ENCODE measurements at places on chromosomes 3 and 15.

DNA sequence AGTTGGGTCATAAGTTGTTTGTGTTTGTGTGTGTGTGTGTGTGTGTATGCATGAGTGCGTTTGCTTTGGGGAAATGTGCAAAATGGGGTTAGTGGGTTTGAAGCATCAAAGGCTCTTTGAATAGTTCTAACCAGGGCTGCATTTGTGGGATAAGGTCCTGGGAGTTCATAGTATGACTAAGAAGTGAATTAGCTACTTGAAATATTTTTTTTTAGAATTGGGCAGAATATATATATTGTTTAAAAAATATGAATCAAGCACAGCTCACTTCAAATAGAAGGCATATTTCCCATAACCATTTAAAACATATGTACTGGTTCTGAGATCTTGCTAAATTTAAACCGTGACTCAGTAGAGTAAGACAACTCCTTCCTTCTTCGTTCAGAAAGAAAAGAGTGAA, 43.1 kb downstream of the IGF2BP2 start:
- DNase-seq = no peak

- no peak for DNase-seq
Measured at GRCh38 chr3:20958161-20958560, 772.2 kb upstream of the SGO1 start.

GRCh38 chr15:56047354-56047753, 53.9 kb upstream of the NEDD4 start:
- no peak for DNase-seq

- DNase-seq = no peak
Measured at GRCh38 chr3:194532591-194532990, 45.8 kb upstream of the ATP13A3 start.

- DNase-seq = no peak
Measured at GRCh38 chr3:6805236-6805635, 55.7 kb upstream of the GRM7 start.

DNA sequence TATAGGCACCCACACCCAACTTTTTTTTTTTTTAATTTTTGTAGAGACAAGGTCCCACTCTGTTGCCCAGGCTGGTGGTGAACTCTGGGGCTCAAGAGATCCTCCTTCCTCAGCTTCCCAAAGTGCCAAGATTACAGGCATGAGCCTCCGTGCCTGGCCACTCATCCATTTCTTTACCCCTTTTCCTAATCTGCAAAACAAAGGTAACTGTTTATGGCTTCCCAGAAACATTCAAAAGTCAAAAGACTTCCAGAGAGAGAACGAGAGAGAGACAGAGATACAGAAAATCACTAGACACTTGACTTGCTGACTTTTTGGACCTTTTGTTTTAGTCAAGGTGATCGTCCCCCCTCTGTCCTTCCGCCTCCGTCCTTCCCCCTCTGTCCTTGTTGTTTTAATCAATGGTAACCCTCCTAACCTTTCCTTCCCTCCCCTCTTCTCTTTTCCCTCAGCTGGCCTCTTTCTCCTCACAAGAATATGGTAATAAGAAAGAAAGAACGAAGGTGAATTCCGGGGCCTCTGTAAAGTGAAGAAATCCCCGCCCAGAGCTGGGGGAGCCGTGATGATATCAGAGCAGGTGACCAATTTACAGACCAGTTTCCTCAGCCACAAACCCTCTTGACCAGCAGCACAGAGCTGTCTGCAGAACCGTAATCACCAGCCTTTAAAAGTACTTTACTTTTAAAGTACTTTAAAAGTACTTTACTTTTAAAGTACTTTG, 21.9 kb downstream of the KLHL6 start:
- DNase-seq = no peak

DNA sequence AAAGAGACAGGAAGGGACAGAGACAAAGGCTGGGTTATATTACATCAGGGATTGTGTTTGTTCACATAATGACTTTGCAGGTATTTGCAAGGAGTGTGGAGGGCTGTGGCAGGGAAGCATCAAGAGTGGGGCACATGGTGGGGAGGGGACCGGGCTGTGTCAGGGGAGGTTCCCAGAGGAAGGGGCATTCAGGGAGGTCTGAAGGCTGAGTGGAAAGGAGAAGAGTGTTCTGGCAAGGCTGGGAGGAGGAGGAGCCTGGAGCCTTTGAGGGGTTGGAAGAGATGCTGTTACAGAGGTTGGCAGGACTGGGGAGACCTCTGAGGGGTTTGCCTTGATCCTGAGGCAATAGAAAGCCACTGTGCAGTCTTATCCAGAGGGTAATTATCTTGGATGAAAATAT, 49.4 kb downstream of the EXOG start:
- DNase-seq = no peak

- DNase-seq = no peak
Measured at GRCh38 chr3:15462451-15462850, 35.1 kb downstream of the EAF1 start.

- DNase-seq = no peak
Measured at GRCh38 chr3:155283092-155284056, 10.1 kb downstream of the STRIT1 start.

GRCh38 chr15:82043796-82044372, 1.9 kb downstream of the MEX3B start:
- DNase-seq = no peak

GRCh38 chr15:51801391-51801835, 28.0 kb upstream of the TMOD3 start:
- no peak for DNase-seq

- DNase-seq = no peak
Measured at GRCh38 chr3:13976469-13976868, 96.6 kb upstream of the WNT7A start.

GRCh38 chr3:52352566-52352965, 36.4 kb downstream of the DNAH1 start:
- DNase-seq = no peak

DNA sequence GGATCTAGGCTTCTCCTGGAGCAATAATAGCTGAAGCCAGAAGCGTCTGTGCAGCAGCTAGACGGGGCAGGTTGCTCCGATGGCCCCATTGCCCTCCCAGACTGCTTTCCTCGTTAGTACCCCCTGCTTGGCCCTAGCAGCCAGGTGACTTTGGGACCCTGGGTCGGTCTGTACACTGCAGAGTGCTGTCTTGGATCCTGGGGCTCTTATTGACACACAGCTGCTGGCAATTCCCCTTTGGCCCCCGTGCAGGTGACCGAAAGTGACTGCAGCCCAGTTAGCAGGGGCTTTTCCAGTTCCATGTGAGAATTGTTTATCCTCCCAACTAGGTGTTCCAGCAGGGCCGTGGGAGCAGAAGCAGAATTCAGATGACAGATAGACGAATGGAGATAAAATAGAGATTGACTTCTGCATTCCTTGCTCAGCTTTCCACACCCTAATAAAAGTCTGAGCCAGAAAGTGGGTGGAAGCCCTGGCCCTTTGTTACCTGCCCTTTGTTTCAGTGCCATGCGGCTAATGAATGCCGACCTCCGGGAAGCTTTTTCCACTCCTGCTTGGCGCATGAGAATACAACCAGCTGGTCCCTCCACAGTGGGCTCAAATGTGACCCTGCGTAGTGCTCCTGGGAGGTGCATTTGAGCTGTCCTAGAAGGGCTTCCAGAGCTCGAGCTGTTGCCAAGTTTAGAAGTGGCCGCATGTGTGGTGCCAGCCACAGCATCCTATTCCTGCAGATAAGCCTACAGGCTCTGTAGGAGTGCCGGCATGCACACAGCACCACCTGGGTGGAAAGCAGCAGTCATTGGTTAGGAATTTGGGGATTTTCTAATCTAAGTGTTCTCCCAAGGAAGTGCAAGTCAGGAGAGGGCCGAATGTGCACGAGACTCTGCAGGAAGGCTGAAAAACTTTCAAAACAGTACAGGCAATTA, 94.4 kb downstream of the SLCO3A1 start:
- no peak for DNase-seq

DNA sequence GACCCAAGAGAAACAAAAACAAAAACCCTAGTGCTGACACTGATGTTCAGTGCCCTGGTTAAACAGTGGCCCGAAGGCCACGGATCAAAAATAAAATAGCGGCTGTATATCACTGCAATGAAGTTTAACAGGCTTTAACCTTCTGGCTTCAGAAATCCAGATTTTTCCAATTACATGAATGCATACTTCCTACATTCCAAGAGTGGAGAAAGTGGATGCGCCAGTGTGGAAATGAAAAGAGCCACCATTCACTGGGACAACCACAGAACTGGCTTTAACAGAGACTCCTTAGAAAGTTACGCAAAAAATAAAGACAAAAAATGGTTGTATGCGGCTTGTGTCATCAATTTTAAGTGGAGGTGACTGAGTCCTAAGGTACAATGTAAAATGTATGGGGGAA, 522.2 kb downstream of the FHIT start:
- no peak for DNase-seq

DNA sequence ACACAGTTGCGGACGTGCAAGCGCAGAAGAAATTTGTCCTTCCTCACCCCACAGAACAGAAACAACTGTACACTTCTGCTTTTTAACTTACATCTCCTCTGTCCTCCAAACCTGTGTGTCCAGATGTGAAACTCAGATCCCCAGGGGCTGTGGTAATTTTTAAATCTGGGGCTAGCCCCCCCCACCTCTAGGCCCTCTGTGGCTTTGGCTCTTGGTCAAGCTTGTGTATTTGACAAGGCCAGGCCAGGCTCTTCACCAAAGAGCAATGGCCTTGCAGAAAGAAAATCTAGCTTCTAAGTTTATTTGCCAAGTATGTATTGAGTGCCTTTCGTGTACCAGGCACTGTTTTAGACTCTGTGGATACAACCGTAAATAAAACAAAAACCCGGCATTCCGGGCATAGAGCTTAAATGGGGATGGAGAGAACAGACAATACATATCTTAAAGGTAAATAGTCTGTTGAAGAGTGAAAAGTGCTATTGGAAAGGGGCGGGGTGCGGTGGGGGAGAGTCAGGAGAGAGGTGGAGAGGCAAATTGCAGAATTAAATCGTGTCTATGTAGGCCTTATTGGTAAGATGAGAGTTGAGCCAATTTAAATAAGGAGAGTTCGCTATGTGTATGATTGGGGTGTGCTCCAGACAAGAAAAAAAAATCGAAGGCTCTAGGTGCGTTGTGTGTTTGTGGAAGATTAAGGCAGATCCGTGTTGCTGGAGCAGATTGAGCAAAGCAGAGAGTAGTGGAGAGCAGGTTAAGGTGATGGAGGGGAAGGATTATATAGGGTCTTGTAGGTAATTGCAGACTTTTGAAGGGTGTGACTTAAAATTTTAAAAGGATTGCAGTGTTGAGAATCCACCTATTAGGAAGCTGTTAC, 781 bp upstream of the DPH6 start:
- DNase-seq = no peak

GRCh38 chr3:152192050-152192449, 76.7 kb upstream of the MBNL1 start:
- no peak for DNase-seq

GRCh38 chr3:124861041-124861440, 26.1 kb downstream of the ITGB5 start:
- no peak for DNase-seq

GRCh38 chr15:95715906-95716656, 614.4 kb upstream of the NR2F2 start:
- no peak for DNase-seq

- DNase-seq = no peak
Measured at GRCh38 chr15:69610277-69610676, 157.7 kb downstream of the RPLP1 start.

GRCh38 chr3:124764746-124765145, 34.5 kb downstream of the UMPS start:
- DNase-seq = no peak

DNA sequence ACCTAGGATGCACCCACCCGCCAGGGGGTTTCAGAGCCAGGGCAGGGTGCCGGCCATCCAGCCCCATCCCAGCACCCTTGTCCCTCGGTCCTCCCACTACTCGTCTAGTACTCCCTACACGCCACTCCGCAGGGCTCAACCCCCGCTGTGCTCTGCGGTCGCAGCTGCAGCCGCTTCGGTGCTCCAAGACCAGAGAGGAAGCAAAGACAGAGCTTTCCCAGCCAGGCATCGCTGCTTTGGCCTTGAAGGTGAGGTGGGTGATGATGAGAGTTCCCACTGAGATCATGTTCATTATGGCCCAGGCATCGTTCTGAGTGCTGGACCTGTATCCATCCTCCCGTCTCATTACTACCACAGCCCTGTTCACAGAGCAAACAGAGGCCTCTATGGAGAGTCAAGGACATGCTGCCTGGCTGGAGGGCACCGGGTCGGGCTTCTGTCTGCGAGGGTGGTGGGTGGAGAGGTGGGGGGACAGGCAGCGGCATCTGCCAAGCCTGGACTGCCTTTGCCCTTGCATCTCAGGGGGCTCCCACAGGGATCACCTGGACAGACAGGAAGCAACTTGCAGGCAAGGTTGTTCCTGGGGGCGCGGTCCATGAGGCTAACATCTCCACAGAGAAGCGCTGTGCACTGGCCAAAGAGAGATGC, 66.9 kb downstream of the KLF13 start:
- DNase-seq = no peak

GRCh38 chr3:153591561-153592245, 429.7 kb downstream of the RAP2B start:
- no peak for DNase-seq

- no peak for DNase-seq
Measured at GRCh38 chr3:10495003-10495402, 10.4 kb downstream of the ATP2B2 start.

DNA sequence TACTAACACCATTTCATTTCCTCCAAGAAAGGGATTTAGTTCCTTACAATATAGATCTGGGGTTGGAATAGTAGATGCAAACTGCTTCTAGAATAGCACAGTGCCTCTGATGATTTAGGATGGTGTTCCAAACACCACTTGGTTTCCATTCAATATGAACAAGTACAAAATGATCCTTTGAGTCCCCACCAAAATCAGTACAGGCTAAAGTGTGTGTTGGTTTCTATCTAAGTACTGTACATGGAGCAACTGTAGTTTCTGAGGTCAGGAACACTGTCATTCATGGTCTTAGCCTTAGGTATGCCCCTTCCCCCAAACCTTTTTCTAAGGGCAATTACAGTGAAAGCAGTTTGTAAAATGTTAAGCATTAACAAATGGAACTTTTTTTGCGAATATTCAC, 162.3 kb downstream of the TNIK start:
- DNase-seq = no peak

DNA sequence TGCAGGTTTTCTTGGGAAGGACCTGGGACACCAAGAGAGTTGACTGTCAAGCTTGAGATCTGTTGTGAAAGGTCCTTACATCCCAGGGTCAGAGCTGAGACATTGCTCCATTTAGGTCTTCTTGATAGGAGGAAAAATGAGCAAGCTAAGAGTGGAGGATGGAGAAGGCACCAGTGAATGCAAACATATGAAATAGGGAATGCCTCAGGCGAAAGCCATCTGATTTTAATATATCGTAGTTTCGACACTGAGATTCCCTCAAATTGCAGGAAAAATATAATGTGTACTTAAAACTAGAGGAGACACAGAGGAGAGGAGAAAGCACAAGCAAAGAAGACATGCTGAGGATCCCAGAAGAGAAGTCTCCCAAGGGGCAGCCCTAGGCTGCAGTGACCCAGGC, 85.5 kb downstream of the TM4SF4 start:
- no peak for DNase-seq

DNA sequence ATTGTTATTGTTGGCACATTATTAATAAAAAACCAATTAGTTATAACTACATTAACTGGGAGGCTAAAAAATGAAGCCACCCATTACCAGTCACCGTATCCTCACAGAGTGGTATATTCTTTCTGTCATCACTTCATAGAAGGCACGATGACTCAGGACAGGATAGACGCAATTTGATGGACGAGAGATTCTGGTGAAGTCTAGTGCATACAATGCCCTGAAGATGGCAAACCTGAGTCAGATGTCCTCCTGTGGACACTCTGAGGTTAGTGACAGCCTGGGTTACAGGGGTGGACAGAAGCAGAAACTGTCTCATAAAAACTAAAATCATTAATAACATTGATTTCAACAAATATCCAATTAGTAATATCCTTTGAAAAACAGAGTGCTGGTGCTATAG, 150.3 kb downstream of the SLC9A9 start:
- no peak for DNase-seq

- DNase-seq = no peak
Measured at GRCh38 chr15:33908406-33908805, 59.9 kb upstream of the CHRM5 start.
